Non-pigmented ciliary epithelial cell (primary cell): ENCODE measurements at places on chromosomes 13 and 19.

GRCh38 chr13:87331178-87331577, 340.0 kb upstream of the SLITRK5 start:
- no peak for DNase-seq

- no peak for DNase-seq
Measured at GRCh38 chr13:67934617-67935330, 704.6 kb upstream of the PCDH9 start.

GRCh38 chr19:18763674-18764590, 27.2 kb downstream of the COMP start:
- no peak for DNase-seq

GRCh38 chr13:33153421-33154404, 131.8 kb downstream of the STARD13 start:
- DNase-seq: no peak

DNA sequence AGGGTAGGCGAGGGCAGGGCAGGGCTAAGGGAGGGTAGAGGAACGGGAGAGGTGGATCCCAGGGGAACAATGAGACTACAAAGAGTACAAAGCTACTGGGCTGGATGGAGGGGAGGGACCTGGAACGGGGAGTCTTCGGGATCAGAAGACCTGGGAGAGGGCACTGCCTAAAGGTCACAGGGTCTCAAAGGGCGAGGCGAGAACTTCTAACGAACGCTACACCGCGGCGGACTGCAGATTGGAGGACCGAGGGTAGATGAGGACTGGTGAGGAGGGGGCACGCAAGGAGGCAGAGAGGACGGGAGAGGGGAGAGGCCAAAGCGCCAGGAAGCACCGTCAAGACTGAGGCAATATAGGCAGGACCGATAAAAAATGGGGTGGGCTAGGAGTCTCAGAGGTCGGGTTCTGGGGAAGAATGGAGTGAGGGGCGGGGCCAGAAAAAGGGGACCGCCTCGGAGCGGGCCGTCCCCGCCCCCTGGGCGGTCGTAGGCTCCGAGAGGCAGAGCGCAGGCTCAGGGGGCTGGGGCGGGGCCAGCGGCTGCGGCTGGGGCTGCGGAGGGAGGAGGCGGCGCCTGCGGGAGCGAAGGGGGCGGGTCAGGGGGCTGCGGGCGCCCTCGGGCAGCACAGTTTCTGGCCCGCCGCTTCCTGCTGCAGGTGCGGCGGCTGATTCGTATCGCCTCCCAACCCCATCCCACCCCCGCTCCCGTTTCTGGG, 1.3 kb upstream of the KCNC3 start:
- DNase-seq: no peak

DNA sequence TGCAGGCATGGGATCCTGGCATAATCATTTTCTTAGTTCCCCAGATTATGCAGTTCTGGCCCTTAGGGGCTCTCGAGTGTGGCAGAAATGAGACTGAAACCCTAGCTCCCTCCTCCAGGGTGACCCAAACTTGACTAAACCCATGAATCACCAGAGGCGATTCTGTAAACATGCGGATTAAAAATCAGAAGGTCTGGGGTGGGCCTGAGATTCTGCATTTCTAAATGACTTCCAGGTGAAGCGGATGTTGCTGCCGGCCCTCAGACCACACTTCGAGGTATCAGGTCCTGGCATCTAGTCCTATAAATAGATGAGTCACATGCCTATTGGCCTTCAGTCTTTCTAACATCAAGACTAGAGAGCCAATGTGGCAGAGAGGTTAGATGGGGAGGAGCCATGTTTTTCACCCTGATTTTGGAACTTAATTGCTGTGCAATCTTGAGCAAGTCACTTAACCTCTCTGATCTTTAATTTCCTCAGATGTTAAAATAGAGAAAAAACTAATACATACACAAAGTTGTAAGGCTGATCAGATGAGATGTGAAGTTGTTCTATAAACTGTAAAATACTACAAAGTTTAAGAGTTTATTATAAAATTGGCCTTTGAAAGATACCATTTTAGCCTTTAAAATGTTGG, 431.2 kb downstream of the FOXO1 start:
- no peak for DNase-seq

- no peak for DNase-seq
Measured at GRCh38 chr19:56101095-56101494, 20.0 kb downstream of the ZNF787 start.

DNA sequence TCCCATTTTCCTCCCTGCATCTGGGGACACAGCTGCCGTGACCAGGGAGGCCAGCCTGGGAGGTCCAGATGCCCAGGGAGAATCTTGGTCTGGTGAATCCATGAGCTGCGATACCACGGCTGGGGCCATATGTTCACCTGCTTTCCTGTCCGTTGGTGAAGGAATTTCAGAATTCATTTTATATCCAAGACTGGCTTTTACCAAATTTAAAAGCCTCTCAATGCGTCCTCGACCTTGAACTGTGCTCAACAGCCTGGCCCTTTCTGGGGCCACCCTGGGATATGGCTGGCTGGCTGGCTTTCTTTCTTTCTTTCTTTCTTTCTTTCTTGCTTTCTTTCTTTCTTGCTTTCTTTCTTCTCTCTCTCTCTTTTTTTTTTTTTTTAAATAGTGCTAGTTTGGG, 22.2 kb upstream of the GDF15 start:
- no peak for DNase-seq

DNA sequence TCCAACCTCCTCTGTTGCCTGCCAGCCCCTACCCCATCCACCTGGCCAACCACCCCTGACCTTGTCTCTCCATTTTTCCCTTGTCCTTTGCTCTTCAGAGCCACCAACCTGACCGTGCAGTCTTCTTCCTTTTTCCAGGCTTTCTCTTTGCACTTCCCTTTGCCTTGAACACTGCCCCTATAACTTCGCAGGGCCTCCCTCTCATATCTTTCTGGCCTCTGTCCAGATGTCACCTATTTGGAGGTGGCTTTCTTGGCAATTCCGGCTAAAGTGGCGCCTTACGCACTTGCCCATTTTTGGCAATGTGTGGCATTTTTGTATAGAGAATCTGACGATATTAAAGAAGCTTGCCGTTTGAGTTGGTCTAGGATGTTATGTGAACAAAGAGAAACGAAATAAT, 844 bp downstream of the ZNF543 start:
- no peak for DNase-seq

DNA sequence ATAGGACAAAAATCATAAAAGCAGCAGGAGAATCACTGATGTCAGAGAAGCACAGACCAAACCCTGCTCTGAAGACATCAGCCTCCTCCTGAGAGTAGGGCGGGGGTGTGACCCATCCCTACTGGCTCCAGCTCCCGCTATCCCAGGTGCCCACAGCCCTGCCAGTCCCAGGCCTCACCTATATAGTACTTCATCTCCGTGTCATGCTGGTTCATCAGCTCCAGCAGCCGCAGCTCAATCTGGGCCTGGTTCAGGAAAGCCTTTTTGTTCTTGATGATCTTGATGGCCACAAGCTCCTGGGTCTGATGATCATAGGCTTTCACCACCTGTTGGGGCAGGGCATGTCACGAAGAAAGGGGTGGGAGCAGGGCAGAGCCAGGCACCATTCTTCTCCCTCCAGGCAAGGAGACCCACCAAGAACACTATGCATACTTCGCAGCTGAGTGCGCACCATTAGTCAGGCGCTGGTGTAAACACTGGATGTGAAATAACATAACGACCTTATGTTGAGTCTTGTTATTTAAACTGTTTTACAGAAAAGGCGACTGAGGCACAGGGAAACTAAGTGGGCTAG, 4.2 kb downstream of the DYRK1B start:
- DNase-seq: no peak

DNA sequence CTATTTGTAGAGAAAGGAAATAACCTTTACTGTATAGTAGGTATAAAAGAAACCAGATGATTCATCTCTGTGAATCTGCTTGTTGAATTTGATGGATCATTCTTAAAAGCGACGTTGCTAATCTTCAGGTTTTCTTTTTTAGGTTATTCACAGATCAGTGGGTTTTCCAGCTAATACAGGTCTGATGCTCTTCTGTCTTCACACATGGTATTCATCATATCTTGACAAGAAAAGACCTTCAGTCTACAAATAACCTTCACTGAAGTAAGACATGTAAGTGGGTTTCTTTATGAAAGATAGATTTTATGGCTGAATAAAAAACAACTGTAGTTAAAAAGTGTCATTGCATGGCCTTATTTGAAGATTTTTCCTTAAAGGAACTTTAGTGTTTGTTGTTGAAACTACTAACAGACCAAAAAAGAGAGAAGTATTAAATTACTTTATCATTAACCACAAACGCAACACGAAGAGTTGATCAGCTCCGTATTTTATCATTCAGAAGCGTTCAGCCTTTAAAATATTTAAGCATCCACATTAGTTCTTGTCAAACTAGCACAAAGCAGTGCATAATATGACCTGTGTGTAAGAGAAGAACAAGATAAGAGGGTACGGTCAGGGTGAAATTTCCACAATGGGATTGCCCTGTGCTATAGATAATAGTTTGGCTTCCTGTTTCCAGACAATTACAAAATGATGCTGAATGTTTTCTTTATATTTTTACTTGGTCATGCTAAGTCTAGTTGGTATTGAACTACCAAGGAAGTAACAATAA, 299.5 kb downstream of the MZT1 start:
- DNase-seq: no peak

- no peak for DNase-seq
Measured at GRCh38 chr19:18063463-18063862, 23.3 kb downstream of the IL12RB1 start.

- DNase-seq: no peak
Measured at GRCh38 chr19:23981863-23982262, 67.2 kb downstream of the ZNF726 start.

DNA sequence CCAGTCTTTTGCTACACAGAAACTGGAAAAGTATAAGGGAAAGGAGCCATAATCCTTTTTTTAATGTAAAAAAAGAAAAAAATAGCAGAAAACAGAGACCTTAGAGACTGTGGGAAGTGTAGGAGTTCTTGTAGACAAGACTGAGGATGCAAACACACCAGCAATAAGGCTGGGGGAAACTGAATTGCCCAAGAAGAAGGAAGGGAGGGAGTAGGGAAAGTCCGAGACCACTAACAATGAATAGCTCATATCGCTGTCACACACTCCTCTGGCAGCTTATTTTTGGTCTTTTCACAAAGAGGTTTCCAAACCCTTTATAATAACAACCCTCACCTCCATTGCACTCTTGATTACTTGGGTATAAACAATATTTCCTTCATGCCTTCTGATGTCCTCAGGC, 952.0 kb downstream of the SLITRK5 start:
- DNase-seq: no peak

GRCh38 chr13:44734201-44734707, 158.1 kb upstream of the TSC22D1 start:
- DNase-seq: no peak

DNA sequence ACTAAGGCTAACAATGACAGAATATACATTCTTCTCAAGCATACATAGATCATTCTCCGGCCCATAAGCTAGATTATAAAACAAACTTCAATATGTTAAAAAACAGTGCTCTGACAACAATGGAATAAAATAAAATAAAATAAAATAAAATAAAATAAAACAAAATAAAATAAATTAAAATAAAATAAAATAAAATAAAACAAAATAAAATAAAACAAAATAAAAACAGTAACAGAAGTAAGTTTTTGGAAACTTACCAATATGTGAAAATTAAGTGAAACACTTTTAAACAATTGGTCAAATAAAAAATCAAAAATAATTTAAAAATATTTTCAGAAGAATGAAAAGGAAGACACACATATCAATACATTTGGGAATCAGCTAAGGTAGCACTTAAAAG, 1785.8 kb upstream of the PCDH20 start:
- no peak for DNase-seq

GRCh38 chr19:36423925-36424324, 5.5 kb upstream of the ZFP82 start:
- no peak for DNase-seq

GRCh38 chr19:7533281-7533885, 2.1 kb upstream of the PNPLA6 start:
- no peak for DNase-seq

- no peak for DNase-seq
Measured at GRCh38 chr13:111852725-111853518, 214.0 kb upstream of the SOX1 start.

DNA sequence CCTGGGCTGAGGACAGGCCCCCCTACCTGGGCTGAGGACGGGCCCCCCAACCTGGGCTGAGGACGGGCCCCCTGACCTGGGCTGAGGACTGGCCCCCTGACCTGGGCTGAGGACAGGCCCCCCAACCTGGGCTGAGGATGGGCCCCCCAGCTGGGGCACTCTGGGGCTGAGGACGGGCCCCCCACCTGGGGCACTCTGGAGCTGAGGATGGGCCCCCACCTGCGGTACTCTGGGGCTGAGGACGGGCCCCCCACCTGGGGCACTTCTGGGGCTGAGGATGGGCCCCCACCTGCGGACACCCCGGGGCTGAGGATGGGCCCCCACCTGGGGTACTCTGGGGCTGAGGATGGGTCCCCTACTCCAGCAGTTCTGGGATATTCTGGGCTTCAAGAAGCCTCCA, 65.5 kb downstream of the RASA3 start:
- no peak for DNase-seq

- DNase-seq: no peak
Measured at GRCh38 chr19:15297416-15298224, 34.7 kb downstream of the BRD4 start.

GRCh38 chr13:109249780-109250528, 536.4 kb downstream of the IRS2 start:
- no peak for DNase-seq

- DNase-seq: no peak
Measured at GRCh38 chr13:112174476-112175110, 107.6 kb downstream of the SOX1 start.

DNA sequence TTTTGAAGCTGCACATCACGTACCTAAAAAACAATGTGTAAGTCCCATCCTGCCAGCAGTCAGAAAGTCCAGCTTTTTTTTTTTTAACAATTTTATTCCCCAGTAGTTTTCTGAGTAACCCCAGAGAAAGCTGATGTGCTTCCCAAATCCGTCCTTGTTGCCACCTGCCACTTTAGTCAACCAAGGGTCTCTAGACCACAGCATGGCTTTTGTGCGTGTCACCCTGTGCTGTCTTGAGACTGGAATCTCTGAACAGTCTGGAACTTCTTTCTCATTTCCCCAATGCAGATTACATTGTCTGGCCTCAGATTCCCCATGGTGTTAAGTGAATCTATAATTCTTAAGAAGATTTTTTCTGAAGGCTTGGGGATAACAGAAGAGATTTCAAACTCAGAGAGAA, 289.2 kb upstream of the KLF12 start:
- no peak for DNase-seq

DNA sequence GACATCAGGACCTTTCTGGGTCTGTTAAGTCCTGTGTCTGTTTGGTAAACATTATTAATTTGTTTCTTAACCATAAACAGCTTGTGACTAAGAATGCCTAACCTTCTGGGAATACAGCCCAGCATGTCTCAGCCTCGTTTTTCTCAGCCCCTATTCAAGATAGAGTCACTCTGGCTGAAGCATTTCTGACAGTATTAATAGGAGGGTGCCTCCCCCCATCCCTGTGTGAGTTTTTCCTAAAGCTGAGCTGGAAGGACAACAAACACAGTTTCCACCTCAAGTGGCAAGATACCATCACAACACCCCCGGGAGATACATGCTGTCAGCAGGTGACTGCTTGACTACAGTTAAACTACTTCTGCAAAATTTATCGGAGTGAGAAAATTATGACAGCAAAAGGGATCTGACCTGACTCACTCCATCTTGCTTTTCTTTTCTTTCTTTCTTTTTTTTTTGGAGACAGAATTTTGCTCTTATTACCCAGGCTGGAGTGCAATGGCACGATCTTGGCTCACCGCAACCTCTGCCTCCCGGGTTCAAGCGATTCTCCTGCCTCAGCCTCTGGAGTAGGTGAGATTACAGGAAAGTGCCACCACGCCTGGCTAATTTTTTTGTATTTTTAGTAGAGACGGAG, 59.3 kb upstream of the ABCC4 start:
- no peak for DNase-seq
